ENCODE measurements at places on chromosomes 6 and 20.

- no peak for DNase-seq
Observed at GRCh38 chr6:97231911-97232310, 51.1 kb downstream of the MMS22L start.

DNA sequence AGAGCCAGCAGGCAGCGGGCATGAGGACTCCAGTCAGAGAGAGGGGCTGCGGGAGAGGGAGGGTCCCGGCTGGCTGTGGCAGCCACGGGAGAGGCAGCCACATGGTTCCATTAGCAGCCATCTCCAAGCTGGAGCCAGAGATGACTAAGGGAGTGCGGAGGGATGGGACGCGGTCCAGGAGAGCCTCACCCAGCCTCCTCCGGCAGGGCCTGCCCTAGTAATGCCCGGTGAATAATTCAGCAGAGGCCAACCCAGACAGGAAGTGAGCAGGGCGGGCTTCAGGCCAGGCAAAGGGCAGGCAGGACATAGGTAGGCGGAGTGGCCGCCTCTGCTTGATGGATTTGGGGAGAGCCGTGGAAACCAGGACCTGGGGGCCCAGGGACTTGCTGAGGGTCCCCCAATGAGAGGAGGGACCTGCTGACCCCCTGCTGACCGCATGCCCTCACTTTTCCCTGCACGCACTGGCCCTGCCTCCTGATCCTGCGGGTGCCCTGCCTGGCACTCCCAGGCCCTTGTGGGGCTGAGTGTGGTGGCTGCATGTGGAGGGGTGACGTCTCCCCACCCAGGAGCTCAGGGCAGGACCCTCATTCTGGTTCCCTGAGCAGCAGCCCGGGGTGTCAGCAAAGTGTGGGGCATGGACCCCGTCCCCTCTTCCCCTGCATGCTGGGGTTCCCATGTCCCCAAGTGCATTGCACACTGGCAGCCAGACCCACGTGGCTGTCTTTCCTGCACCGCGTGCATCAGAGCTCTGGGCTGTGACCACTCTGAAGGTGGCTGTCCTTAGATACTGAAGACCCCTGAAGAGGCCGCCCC lies 51.8 kb upstream of the SLCO4A1 start:
- DNase-seq, result no peak

GRCh38 chr6:52568320-52568719 lies 8.5 kb downstream of the TRAM2 start:
- DNase-seq, result no peak

- DNase-seq, result no peak
Observed at GRCh38 chr6:24761193-24761835, 13.4 kb upstream of the GMNN start.

- DNase-seq, result no peak
Observed at GRCh38 chr20:62599216-62600110, 42.8 kb upstream of the SLCO4A1 start.

GRCh38 chr6:4804095-4804494 lies 27.9 kb downstream of the CDYL start:
- no peak for DNase-seq

Measured in T-cell (primary cell).